ENCODE measurements at places on chromosomes 5 and 9.

GRCh38 chr9:11471321-11471720, 858.5 kb upstream of the PTPRD start:
- no peak for DNase-seq

DNA sequence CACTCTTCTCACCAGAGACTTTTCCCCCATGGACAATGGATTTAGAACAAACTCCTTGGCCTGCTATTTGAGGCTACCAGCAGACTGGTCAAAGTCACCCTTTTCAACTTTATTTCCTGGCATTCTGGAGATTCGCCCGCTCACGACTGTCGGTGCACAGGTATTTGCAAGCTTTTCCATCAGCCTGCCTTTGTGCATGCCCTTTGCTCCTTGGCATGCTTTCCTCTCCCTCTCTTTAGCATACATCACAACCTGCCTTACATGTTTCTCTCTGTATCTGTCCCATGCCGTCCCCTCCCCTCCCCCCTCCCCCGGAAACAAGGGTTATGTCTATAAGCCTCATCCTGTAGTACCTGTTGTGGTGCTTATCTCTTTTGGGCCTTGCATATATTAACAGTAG, 257.1 kb downstream of the AOPEP start:
- no peak for DNase-seq

GRCh38 chr9:76595645-76596044, 136.7 kb downstream of the GCNT1 start:
- no peak for DNase-seq

DNA sequence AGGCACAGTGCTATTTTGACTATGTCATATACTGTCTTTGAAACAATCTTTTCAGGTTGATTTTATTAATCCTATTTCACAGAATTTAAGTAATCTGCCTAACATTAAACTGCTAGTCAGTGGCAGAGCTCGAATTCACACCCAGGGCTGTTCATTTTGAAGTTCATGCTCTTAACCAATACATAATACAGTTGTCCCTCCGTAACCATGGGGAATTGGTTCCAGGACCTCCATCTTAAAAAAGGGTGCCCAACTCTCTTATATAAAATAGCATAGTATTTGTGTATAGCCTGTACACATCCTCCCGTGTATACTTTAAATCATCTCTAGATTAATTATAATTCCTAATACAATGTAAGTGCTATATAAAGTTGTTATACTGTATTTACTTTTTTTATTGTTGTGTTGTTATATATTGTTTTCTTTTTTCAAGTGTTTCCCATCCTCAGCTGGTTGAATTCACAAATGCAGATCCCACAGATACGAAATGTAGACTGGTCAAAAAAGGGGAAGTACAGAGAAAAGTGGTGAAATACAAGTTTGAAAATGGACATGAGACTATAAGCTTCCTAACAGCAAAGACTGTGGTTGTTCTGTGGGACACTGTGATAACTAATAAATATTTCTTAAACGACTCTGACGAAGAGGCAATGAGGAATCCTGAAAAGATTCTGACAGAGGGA, 18.3 kb downstream of the RFX3 start:
- no peak for DNase-seq

GRCh38 chr5:173598686-173599085, 17.8 kb downstream of the BOD1 start:
- DNase-seq: no peak

DNA sequence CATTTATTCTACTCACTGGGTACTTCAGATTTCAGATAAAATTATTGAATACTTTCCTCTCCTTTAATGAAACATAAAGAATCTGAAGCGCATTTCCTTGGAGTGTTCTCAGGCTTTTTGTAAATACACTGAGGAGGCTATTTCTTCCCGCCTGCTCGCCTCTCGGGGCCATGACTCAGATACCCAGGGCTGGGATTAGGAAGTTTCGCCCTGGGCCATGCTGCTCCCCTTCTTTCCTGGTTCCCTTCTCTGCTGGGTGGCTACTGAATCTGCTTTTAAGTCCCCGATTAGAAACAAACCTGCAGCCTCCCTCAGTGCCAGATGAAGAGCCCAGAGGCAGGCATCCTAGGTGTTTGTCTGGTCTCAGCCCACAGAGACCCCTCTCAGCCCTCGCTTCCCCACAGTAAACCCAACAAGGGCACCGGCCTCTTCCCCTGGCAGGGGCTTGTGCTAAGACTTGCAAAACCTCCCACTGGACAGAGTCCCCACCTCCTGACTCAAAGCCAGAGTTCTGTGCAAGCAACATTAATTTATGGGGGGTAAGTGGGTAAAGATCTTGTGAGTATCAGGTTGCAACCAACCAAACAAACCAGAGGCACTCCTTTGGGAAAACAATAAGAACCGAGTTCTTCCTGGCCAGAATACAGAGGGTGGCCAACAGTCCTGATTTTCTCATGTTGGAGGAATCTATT, 30.7 kb upstream of the IRX1 start:
- DNase-seq: no peak

- DNase-seq: no peak
Measured at GRCh38 chr5:133147815-133148567, 96.2 kb downstream of the HSPA4 start.

GRCh38 chr5:107088907-107089306, 581.8 kb downstream of the EFNA5 start:
- DNase-seq: no peak

- DNase-seq: no peak
Measured at GRCh38 chr5:97047076-97047475, 95.3 kb downstream of the LIX1 start.

DNA sequence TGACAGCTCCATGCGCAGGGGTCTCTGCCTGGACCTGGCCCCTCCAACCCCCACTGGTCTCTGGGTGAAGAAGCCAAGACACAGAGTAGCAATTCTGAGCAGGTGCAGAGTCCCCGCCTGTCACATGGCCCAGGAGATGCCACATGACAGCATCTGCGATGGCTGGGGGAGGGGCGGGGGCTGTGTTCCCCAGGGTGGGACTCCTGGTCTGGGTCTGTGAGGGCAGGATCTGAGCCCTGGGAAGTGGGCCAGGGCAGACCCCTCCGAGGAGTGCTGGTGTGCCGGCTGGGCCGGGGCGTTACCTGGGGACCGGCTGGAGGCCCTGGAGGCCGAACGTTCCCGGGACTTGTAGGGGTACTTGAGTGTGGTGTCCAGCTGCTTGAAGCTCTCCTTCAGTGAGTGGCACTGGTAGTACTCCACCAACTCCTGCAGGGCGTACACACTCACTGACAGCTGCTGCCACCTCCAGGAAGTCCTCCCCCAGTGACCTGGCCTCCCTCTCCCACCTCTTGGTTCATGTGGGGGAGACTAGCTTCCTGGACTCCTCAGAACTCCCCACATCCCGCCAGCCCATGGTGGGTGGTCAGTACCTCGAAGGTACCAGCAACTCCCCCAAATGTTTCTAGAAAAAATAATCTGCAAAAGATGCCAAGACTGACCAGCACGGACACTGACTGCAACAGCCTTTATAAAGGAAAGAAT, 32.1 kb upstream of the SARDH start:
- DNase-seq: no peak

GRCh38 chr9:12771891-12772290, 2.9 kb upstream of the LURAP1L start:
- DNase-seq: no peak

GRCh38 chr5:1561402-1561929, 37.7 kb upstream of the LPCAT1 start:
- DNase-seq: no peak

DNA sequence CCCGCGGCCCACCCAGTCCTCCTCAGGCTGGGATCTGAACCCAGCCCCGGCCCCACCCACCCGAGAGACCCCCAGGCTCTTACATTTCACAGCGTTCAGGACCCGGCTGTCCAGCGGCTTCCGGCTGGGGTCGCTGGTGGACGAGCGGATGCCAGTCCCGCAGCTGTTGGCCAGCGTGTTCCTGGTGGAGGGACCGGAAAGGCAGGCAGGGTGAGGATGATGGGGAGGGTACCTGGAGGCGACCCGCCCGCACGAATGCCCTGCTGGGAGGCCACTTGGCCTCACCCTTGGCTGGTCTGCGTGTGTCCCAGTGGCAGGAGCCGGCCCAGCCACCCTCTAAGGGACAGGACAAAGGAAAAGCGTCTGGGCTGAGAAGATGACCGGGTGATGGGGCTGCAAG, 51.9 kb upstream of the UBAC1 start:
- DNase-seq: no peak

DNA sequence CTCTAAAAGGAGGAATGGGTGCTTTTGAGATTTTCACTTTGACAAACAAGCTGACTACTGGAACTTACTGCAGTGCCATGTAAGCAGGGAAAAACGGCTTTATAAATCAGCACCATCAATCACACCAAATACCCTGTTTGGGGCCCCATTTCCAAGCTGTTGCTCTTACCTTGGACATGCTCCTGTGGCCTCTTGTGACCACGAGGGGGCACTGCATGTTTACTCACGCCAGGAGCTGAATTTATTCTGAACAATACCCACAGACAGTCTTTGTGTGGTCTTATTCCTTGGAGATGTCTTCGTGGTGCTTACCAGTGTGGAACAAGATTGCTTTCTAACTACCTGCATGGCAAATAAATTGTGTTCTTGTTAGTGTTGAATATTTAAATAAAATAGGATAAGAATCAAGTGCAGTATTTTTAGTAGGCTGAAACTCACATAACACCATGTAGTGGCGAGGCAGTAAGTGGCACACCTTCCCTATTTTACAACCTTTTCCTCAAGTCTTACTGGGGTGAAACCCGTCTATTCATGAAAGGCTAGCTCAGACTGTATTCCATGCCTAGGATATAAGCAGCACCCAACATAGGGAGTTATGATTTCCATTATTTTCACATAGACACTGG, 155.5 kb upstream of the NMUR2 start:
- no peak for DNase-seq

DNA sequence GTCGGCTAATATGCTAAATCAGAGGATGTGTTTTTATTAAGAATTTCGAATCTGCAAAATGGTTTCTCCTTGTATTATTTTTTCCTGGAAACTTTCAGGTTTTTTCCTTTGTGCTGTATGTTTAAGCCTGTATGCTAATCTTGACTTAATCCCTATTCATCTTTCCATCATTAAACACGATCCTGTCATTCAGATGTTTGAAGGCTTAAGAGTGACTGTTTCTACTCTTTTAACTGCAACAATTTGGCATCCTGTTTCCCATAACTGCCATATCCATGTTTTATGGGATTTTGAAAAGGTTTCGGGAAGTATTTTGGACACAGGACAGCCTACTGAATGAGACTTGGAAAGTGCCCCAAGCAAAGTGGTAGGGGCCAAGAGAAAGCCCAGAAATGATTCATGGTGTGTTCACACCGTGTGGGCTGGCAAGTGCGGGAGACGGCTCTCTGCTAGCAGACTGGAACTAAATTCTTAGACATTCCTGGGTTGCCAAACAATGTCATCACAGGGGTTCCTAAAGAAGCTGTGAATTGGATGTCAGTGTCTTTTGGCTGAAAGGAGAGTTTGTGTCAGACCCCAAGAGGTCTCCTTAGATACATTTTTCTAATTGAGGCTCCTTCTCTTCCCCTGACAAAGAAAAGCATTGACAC, 125.4 kb upstream of the ADAMTS16 start:
- DNase-seq: no peak

GRCh38 chr9:110371411-110372007, 33.8 kb upstream of the TXNDC8 start:
- no peak for DNase-seq

DNA sequence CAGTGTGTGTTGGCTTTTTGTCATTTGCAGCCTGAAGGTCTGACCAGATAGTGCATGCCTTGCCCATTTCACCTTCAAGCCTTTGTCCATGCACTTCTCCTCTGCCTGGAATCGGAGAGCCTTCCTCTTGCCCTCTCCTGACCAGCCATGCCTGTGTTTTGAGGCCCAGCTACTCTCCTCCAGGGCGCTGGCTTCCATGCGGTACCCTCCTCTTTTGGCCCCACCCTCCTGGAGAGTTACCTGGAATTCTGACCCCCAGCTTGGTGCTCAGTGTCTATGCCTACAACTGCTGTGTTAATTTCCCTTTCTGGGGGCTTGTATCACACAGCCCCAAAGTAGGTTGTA, 52.5 kb downstream of the CXXC5 start:
- DNase-seq: no peak

- no peak for DNase-seq
Measured at GRCh38 chr9:93169444-93169843, 14.5 kb upstream of the WNK2 start.

DNA sequence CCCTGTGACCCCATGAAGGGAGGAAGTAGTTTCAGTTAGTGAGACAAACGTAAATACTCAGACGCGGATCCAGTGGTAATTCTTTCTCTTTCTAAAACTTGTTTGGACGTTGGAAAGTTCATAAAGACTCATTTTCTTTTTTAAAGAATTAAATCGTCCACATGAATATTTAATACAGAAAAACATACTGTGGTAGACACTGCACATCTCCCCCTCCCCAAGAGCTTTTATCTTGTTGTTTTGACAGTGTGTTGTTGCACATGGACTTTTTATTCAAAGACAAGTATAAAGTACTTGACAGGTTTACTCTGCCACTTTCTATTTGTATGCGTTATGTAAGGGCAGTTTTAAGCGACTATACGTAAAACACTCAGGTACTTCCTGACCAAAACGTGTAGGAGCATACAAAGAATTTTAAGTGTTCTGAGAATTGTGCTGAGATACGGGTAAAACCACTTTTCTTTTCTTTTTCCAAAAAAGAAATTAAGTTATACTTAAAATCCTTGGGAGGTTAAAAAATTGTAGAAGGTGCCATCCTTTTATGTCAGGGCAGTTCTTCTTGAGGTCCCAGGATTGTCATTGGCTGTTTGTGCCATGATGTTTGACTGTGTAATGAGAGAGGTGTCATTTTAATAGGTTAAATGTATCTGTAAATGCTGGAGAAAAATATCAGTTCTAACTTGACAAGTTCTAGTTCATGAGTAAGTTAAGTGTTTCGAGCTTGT, 1.3 kb downstream of the NIPBL start:
- DNase-seq: no peak

DNA sequence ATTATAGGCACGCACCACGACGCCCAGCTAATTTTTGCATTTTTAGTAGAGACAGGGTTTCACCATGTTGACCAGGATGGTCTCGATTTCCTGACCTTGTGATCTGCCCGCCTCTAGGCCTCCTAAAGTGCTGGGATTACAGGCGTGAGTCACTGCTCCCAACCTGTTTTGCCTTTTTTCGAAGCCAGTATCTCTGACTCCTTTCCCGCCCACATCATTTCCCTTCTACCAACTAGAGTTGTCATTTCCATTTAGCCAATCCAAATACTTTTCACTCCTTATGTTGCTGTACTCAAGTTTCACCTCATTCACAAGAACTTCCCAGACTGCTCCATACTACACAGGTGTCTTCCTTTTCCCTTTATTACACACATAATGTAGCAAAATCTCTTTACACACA, 502.6 kb upstream of the CDH6 start:
- no peak for DNase-seq

- no peak for DNase-seq
Measured at GRCh38 chr9:114006155-114006550, 71.9 kb downstream of the AMBP start.

DNA sequence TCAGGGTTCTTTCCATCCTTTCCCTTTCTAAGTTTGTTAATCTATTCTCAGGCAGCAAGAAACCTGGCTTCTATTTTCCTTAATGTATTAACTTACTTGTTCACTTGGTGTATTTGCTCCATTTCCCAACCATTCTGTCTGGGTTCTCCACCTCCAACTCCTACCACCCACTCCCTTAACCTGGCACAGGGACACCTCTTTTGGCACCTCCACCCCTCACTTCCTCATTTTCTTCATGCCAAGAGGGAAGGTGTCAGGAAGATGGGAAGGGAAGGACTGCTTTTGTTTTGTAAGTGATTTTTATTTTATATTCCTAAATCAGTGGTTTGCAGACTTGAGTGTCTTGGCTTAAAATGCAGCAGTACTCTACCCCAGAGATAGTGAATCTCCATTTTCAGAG, 166.1 kb downstream of the TRIO start:
- DNase-seq: no peak
